ENCODE measurements at places on chromosomes 7 and 10.
A peak's percentile ranks its signal among the peaks of the same experiment; 100 is the strongest.

DNA sequence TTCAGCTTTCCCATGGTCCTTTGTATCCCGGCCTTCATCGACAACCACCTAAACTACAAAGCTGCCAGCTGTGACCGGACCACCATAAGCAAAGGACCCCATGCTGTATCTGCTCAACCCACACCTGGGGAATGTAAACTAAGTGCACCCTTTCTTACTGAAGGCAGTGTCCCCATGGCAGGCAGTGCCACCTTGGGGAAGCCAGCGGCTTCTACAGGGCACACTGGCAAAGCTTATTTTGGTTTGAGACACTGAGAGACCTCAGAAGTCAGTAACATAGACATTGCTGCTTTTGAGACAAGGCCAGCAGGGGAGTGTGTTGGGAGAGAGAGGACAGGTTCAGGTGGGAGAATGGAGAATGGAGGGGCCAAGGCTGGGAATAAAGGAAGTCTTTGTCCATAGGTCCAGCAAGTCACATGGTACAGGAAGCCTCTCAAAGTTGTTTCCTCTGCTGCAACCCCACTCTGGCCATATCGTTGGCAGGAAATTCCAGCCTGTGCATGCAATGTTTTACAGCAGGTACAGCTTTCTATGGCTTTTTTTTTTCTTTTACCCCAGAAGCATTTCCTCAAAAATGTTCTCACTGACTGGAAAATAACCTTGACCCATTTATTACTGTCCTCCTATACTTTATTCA lies 85.9 kb upstream of the NPVF start:
- H3K4me3 ChIP-seq = no peak overlapping the region
- no peak overlapping the region for H3K27ac ChIP-seq
- no peaks in the 10 kb centered on the region for H3K4me1 ChIP-seq
- H3K27me3 ChIP-seq = no peaks in the 10 kb centered on the region
- no peaks in the 10 kb centered on the region for H3K36me3 ChIP-seq
- DNase-seq = no peak

DNA sequence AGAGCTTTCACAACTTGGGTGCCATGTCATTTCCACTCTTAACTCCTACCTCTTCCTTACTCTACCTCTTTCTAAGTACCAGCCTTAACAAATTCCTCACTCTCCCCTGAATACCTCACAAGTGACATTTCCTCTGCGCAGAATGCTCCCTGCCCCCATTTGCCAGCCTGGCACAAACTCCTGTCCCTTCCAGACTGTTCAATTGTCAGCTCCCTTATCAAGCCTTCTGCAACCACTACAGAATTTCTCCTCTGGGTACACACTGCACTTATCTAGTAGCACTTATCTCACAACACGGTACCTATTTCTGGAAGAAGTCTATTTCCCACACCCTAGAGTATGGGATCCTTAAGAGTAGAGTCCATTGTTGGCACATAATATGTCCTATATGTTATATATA lies 39.1 kb upstream of the ANAPC16 start:
- H3K4me3 ChIP-seq = no peak overlapping the region
- H3K27ac ChIP-seq = no peak overlapping the region
- H3K27me3 ChIP-seq = no peaks in the 10 kb centered on the region
- DNase-seq = no peak

DNA sequence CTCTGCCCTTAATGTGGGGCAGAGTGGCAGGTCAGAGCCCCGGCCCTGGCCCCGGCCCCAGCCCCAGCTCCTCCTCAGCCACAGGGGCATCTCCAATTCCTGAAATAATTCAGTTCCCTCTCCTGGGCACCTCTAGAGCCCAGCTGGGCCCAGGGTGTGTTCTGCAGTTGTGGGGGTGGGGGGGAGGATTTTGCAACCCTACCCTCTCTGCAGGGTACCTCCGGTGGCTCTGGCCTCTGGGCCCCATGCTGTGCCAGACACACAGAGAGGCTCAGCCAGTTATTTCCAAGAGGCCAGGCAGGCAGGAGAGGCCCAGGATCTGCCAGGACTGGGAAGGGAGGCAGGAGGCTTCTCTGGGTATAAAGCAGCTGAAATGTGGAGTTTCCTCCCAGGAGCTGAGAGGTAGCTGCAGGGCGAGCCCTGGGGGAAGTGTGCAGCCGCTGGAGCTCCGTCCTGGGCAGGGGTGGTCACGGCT lies 47.9 kb downstream of the PWWP2B start:
- H3K4me1 ChIP-seq = peaks cover 10% of the 10 kb centered on the region
- no peak for DNase-seq
- H3K27ac ChIP-seq = no peak overlapping the region
- no peak overlapping the region for H3K4me3 ChIP-seq
- H3K36me3 ChIP-seq = no peaks in the 10 kb centered on the region
- no peaks in the 10 kb centered on the region for H3K27me3 ChIP-seq

DNA sequence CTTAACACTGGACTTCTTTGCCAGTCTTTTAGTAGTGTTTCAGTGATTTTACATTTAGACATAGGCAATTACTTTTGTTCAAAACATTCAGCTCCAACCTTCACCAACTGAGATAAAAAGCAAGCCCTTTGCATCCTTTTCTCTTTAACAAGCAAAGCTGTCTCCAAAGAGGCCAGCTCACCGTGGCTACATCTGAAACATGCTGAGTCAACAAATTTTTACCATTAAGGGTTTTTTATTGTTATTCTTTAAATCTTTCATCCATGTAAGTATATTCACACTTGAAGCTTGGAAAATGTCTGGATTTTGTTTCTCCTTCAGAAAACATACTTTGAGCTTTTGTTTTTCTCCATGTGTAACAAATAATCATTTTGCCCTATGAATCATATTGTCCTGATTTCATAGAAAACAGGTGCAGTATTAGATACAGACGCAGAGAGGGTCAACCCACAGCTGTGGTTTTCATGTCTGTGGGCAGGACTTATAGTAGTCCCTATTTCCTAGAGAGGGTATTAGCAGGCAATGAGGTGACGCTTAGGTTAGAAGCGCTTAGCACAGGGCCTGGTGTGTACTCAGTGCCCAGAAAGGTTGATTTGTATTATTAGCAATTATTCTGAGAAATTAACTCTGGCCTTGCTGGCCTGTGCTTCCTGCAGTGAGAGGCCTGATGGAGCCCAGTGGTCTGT lies 99.5 kb downstream of the MKI67 start:
- H3K27me3 ChIP-seq = no peaks in the 10 kb centered on the region
- no peak overlapping the region for H3K4me3 ChIP-seq
- H3K27ac ChIP-seq = no peak overlapping the region
- H3K4me1 ChIP-seq = no peaks in the 10 kb centered on the region
- H3K36me3 ChIP-seq = no peaks in the 10 kb centered on the region

GRCh38 chr7:36521911-36522310 lies 132.2 kb downstream of the ANLN start:
- no peaks in the 10 kb centered on the region for H3K27me3 ChIP-seq
- no peaks in the 10 kb centered on the region for H3K36me3 ChIP-seq
- H3K27ac ChIP-seq = no peak overlapping the region
- H3K4me3 ChIP-seq = no peak overlapping the region

DNA sequence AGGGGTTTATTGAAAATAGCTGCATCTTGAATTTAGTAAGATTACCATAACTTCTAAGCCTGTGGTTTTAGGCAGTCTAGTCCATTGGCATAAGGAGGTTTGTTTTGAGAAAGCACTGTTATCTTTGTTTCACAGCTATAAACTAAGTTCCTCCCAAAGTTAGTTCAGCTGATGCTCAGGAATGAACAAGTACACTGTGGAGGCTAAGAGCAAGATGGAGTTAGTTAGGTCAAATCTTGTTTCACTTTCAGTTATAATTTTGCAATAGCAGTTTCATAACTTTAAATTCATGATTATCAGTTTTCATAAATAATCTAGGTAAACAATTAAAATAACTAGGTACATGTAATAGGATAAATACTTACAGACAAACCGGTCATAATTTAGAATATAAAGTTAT lies 15.4 kb downstream of the SEC61G start:
- H3K36me3 ChIP-seq = peaks cover 7% of the 10 kb centered on the region
- H3K27ac ChIP-seq = no peak overlapping the region
- H3K4me1 ChIP-seq = no peaks in the 10 kb centered on the region
- H3K27me3 ChIP-seq = no peaks in the 10 kb centered on the region
- no peak overlapping the region for H3K4me3 ChIP-seq
- DNase-seq = no peak

DNA sequence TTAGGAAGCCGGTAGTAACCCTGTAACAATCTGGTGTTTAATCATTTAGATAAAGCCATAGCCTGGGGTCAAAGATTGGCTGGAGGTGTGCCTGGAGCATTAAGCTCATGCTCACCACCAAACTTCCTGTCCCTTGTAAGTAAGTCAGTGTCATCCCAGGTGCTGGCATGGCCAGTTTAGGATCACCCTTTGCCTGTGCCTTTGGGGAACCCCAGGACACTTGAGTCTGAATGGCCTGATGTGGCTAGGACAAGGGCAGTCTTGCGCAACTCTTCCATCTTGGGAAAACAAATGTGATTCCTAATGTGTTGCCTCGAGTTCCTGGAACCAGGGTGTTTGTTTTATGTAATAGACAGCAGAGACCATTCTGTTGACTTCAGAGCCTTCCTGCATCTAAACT lies 154.8 kb downstream of the GRK5 start:
- peaks cover 19% of the 10 kb centered on the region for H3K4me1 ChIP-seq
- DNase-seq = no peak
- H3K27ac ChIP-seq = no peak overlapping the region
- no peak overlapping the region for H3K4me3 ChIP-seq
- no peaks in the 10 kb centered on the region for H3K36me3 ChIP-seq

- no peak overlapping the region for H3K27ac ChIP-seq
- H3K27me3 ChIP-seq = no peaks in the 10 kb centered on the region
- no peak for DNase-seq
- no peak overlapping the region for H3K4me3 ChIP-seq
- H3K36me3 ChIP-seq = no peaks in the 10 kb centered on the region
- no peaks in the 10 kb centered on the region for H3K4me1 ChIP-seq
These were observed 16.7 kb downstream of the USP6NL start for GRCh38 chr10:11594589-11595394.

DNA sequence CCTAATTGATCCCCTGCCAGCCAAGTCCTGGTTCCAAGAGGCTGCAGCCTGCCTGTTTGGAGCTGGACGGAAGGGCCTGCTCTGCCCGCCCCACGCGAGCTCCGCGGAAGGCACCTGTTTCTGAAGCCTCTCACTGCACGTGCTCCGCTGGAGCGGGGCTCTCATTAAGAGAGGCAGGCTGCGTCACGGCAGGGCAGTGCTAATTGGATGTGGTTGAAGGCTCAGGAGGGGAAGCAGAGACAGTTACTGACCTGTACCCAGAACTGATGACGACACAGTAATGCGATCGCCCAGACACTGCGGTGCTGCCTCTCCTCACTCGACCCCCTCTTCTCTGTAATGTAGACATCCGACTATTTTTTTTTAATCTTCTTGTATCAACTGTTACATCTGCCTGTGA lies 411.1 kb upstream of the MGMT start:
- no peaks in the 10 kb centered on the region for H3K36me3 ChIP-seq
- no peaks in the 10 kb centered on the region for H3K4me1 ChIP-seq
- no peak overlapping the region for H3K27ac ChIP-seq
- no peak for DNase-seq
- no peak overlapping the region for H3K4me3 ChIP-seq

- H3K27me3 ChIP-seq = no peaks in the 10 kb centered on the region
- H3K4me3 ChIP-seq = peak overlapping the region; percentile 94
- peaks cover 51% of the 10 kb centered on the region for H3K4me1 ChIP-seq
- H3K27ac ChIP-seq = peak overlapping the region; percentile 98
- H3K36me3 ChIP-seq = no peaks in the 10 kb centered on the region
These were observed 2.5 kb downstream of the ZEB1 start for GRCh38 chr10:31321396-31321941.

GRCh38 chr10:125565046-125565445 lies 117.9 kb downstream of the TEX36 start:
- no peak overlapping the region for H3K27ac ChIP-seq
- no peaks in the 10 kb centered on the region for H3K36me3 ChIP-seq
- DNase-seq = no peak
- no peaks in the 10 kb centered on the region for H3K4me1 ChIP-seq
- no peaks in the 10 kb centered on the region for H3K27me3 ChIP-seq

Data from thoracic aorta (tissue), 2 donors.